GM23338 (cell line): ENCODE measurements at places on chromosomes 1 and 21. TPM values are rescaled to one million over a fixed set of nuclear protein-coding genes. Genes with fewer than 3 reads are reported as not detected.

The CD1E gene
- total RNA-seq: not detected in 2 replicates

The SPRR2F gene
- not detected in 2 replicates for total RNA-seq

The FCRL4 gene
- not detected in 2 replicates for total RNA-seq

The AMIGO1 gene
- 2.3 and 3.8 TPM in 2 replicates for total RNA-seq

The PLPP3 gene
- 49.0 and 61.9 TPM in 2 replicates for total RNA-seq

The CELA3B gene
- total RNA-seq: not detected in 2 replicates

The ACTL8 gene
- 0.38 and 0.70 TPM in 2 replicates for total RNA-seq

The NPHP4 gene
- total RNA-seq: 8.6 and 12.4 TPM in 2 replicates

The SPRR1B gene
- total RNA-seq: not detected in 2 replicates

The ATP1A4 gene
- total RNA-seq: 0.23 and 0.63 TPM in 2 replicates

The GDAP2 gene
- total RNA-seq: 24.5 and 28.0 TPM in 2 replicates

The BCAR3 gene
- 9.7 and 10.5 TPM in 2 replicates for total RNA-seq

The INAVA gene
- total RNA-seq: 41.2 and 43.9 TPM in 2 replicates

The PCAT6 gene
- 7.2 TPM in 1 of 2 replicates, not detected in the other for total RNA-seq

The NUP210L gene
- not detected in 2 replicates for total RNA-seq

The ADGRL2 gene
- 90.3 and 104 TPM in 2 replicates for total RNA-seq

The COL16A1 gene
- 13.2 and 15.7 TPM in 2 replicates for total RNA-seq

The FAAH gene
- 17.9 and 24.0 TPM in 2 replicates for total RNA-seq

The RRAGC gene
- 12.8 and 13.1 TPM in 2 replicates for total RNA-seq

The PDPN gene
- total RNA-seq: 67.3 and 77.2 TPM in 2 replicates

The LINGO4 gene
- not detected in 2 replicates for total RNA-seq

The KCNK2 gene
- 0.07 and 0.23 TPM in 2 replicates for total RNA-seq

The ADGRB2 gene
- total RNA-seq: 20.9 and 27.8 TPM in 2 replicates

The HYI gene
- 13.2 and 18.9 TPM in 2 replicates for total RNA-seq

The HMCN1 gene
- total RNA-seq: 8.7 and 17.2 TPM in 2 replicates

The PADI1 gene
- 0.27 and 0.28 TPM in 2 replicates for total RNA-seq

The SH2D2A gene
- total RNA-seq: 3.4 and 11.5 TPM in 2 replicates

The TP73 gene
- total RNA-seq: 1.8 and 3.4 TPM in 2 replicates

The CLEC20A gene
- not detected in 2 replicates for total RNA-seq

The GON4L gene
- 37.6 and 45.2 TPM in 2 replicates for total RNA-seq

The FAM72B gene
- total RNA-seq: 15.0 and 16.0 TPM in 2 replicates

The SLC6A9 gene
- 14.6 and 20.0 TPM in 2 replicates for total RNA-seq

The TNFRSF18 gene
- total RNA-seq: 0.58 and 1.5 TPM in 2 replicates

The NFYC gene
- 37.8 and 42.7 TPM in 2 replicates for total RNA-seq

The PGLYRP3 gene
- not detected in 2 replicates for total RNA-seq

The DYRK3 gene
- 8.5 and 9.5 TPM in 2 replicates for total RNA-seq

The CRYAA gene
- not detected in 2 replicates for total RNA-seq

The SHISAL2A gene
- 0.10 TPM in 1 of 2 replicates, not detected in the other for total RNA-seq

The PDC gene
- not detected in 2 replicates for total RNA-seq
